ENCODE measurements at places on chromosomes 7 and 10. TPM values are rescaled to one million over a fixed set of nuclear protein-coding genes. Genes with fewer than 3 reads are reported as not detected.

Gene GPR22
- 0.08 TPM for total RNA-seq

Gene FAM25G
- total RNA-seq, result not detected

Gene CH25H
- total RNA-seq, result 3.9 TPM

Gene TBX20
- 14.8 TPM for total RNA-seq

DNA sequence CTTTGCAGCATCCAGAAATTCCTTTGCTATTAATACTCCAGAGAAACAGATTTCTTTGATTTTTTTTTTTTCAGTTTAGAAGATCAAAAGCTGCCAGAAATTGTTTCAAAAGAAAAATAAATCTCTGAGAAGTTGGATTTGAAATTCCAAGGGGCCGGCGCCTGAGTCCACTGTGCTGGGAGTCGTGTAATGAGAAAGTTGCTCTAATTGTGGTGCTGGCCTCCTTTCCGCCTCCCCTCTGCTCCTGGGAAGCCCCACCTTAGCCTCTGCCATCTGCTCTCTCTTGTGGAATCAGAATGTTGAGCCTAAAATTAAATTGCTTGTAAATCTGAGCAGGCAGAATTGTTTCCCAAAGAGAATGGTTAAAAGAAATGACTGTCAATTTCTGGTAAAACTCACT lies 93.3 kb downstream of the EMX2 start:
- no peaks in the 10 kb centered on the region for H3K36me3 ChIP-seq
- no peaks in the 10 kb centered on the region for H3K4me1 ChIP-seq
- no peak for DNase-seq
- no peak overlapping the region for H3K4me3 ChIP-seq

DNA sequence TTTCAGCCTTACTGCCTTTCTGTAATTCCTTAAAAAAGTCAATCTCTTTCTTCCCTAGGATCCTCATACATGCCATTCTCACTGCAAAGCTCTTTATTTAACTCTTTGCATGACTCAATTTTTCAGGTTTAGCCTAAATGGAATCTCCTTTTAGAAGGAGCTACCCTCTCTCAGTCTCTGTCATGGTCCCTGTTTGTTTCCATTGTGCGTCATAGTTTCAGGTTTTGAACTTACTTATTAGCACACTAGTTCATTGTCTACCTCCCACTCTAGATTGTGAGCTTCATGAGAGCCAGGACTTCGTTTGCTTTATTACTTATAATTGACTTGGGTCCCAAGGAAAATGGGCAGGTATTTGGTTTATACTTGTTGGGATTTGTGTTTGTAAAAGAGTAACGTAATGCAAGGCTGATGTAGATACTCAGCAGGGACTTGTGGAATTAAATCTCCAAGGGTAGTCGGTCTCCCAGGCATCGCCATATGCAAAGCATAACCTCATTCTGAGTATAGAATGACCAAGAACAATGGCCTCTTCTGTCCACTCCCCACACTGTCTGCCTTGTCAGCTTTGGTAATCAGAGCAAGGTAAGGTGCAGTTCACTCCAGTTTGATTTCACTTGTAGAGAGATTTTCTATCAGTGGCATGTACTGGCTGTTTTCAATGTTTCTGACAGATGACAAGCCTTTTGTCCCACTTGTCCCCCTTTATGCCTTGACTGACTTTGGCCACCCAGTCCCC lies 252.0 kb downstream of the SORCS3 start:
- H3K27me3 ChIP-seq, result no peaks in the 10 kb centered on the region
- H3K36me3 ChIP-seq, result no peaks in the 10 kb centered on the region
- H3K4me3 ChIP-seq, result no peak overlapping the region
- no peak for DNase-seq

DNA sequence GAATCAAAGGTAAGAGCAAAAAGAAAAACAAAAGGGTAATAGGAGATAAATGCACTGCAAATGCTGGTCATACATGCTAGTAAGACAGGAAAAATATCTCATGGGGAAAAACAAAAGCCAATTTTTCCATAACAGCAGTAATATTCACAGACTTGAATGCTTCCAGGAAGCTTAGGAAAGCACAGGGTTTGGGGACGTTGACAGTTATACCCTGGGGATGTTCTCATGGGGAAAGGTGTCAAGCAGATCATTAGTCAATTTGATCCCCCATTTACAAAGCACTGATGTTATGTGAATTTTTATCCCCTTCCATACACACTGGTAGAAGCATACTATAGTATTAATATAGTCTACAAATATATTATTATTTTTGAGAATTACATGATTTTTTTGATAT lies 232.7 kb downstream of the SORCS1 start:
- H3K27me3 ChIP-seq, result no peaks in the 10 kb centered on the region
- no peaks in the 10 kb centered on the region for H3K36me3 ChIP-seq
- DNase-seq, result no peak
- H3K4me1 ChIP-seq, result peaks cover 13% of the 10 kb centered on the region
- H3K27ac ChIP-seq, result peak overlapping the region; percentile 17
- H3K4me3 ChIP-seq, result no peak overlapping the region

- no peaks in the 10 kb centered on the region for H3K27me3 ChIP-seq
- no peaks in the 10 kb centered on the region for H3K36me3 ChIP-seq
- DNase-seq, result no peak
- H3K27ac ChIP-seq, result no peak overlapping the region
- H3K4me3 ChIP-seq, result no peak overlapping the region
- no peaks in the 10 kb centered on the region for H3K4me1 ChIP-seq
Measured at GRCh38 chr10:47094126-47094525, 182.9 kb downstream of the PTPN20 start.

DNA sequence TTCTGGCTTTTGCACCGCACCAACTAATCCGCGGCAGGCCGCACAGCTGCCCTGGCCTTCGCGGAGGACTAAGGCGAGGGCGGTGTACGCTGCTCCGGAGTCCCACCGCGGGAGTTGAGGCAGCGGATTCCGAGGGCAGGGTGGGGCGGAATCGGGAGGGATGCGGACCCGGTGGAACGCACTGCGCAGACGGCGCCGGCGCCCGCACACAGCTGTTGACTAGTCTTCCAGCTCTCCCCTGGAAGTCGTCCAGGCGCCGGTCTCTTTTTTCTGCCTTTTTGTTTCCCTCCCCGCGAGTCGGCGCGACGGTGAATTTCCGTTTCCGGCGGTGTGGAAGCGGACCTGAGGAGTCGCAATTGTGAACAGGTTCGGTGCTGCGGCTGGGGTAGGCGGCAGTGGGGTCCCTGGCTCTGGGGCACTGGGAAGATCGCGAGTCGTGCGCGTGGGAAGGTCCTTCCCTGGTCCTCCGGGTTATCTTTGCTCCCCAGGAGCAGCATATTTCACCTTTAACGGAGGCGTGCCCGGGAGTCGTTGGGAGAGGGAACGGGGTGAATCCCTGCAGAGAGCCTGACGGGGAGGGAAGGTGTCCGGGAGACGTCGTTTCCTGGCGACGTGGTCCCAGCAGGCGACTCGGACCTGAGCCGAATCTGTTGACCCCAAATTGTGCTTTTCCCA lies at the start of gene ASAH2B:
ASAH2B (plus strand) TSS at position 319 of the 675 bp plus-strand sequence. CDS start 5,195 bp downstream, outside the sequence.
- H3K27ac ChIP-seq, result peak within 1 kb of the TSS; percentile 94
- H3K4me1 ChIP-seq, result peaks cover 8% of the 10 kb centered on the region
- no peaks in the 10 kb centered on the region for H3K27me3 ChIP-seq
- H3K36me3 ChIP-seq, result no peaks in the 10 kb centered on the region

DNA sequence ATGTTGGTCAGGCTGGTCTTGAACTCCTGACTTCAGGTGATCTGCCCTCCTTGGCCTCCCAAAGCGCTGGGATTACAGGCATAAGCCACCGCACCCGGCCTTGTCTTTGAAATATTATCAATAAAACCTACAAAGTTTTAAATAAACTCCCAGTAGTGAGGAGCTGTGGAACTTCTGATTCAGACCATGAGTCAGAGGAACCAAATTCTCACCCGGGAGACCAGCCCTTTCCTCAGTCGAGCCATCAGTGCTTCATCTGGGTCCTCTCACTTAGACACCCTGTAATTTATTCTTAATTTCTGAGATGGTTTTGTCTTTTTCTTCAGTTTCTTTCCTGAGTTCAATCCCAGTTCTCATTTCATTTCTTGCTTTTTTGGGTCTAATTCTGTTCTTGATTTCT lies 68.6 kb downstream of the DYNC2I1 start:
- no peak overlapping the region for H3K27ac ChIP-seq
- H3K4me1 ChIP-seq, result no peaks in the 10 kb centered on the region
- DNase-seq, result no peak
- H3K27me3 ChIP-seq, result no peaks in the 10 kb centered on the region
- H3K36me3 ChIP-seq, result no peaks in the 10 kb centered on the region

- no peak overlapping the region for H3K4me3 ChIP-seq
- DNase-seq, result no peak
- H3K27ac ChIP-seq, result no peak overlapping the region
Measured at GRCh38 chr7:87534072-87534471, 58.6 kb upstream of the ABCB4 start.

DNA sequence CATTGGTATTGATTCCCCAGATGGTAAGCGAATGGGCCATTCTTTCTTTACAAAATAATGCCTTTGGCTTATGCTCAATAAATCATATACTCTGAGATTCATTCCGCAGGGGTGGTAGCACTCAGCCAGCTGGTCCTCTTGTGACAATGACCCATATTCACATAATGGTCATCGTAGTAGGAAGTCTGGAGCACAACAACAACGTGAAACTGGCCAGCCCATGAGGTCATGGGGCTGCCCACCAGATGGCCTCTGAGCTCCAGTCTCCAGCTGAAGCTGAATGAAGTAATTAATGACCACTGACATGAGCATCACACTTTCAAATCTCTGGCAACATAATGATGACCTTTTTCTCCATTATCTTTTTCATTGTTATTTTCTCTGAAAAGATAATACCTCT lies 42.3 kb upstream of the SORCS1 start:
- no peaks in the 10 kb centered on the region for H3K36me3 ChIP-seq
- DNase-seq, result no peak
- no peaks in the 10 kb centered on the region for H3K27me3 ChIP-seq
- no peak overlapping the region for H3K4me3 ChIP-seq

GRCh38 chr7:29449569-29450260 lies 113.9 kb upstream of the PRR15 start:
- peak overlapping the region; percentile 88 for H3K27ac ChIP-seq
- peaks cover 17% of the 10 kb centered on the region for H3K4me1 ChIP-seq
- DNase-seq, result peak; percentile 33
- H3K4me3 ChIP-seq, result no peak overlapping the region
- H3K27me3 ChIP-seq, result no peaks in the 10 kb centered on the region

GRCh38 chr7:6546498-6547251 lies 4.6 kb downstream of the GRID2IP start:
- no peak overlapping the region for H3K4me3 ChIP-seq
- H3K27me3 ChIP-seq, result no peaks in the 10 kb centered on the region
- no peaks in the 10 kb centered on the region for H3K4me1 ChIP-seq
- DNase-seq, result no peak
- no peaks in the 10 kb centered on the region for H3K36me3 ChIP-seq

DNA sequence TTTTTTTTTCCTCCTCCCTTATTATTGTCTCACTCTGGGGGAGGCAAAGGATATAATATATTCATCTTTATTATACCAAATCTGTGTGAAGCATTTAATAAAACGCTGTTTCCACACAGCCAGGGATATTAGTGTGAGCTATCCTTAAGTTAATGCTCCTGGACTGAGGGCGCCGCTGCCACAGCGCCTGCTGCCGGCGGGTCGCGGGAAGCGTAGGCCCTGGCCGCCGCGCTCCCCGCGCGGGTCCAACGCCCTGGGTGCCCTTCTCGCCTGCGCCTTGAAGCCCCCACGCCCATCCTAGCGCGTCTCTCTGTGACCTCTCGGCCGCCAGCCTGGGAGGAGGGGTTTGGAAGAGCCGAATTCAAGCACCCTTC lies 9.5 kb upstream of the LBX1 start:
- peaks cover 79% of the 10 kb centered on the region for H3K27me3 ChIP-seq
- DNase-seq, result no peak
- no peaks in the 10 kb centered on the region for H3K36me3 ChIP-seq
- no peak overlapping the region for H3K4me3 ChIP-seq
- peaks cover 4% of the 10 kb centered on the region for H3K4me1 ChIP-seq

GRCh38 chr7:801940-802381 lies 30.3 kb upstream of the SUN1 start:
- H3K27ac ChIP-seq, result peak overlapping the region; percentile 68
- H3K27me3 ChIP-seq, result no peaks in the 10 kb centered on the region
- no peak overlapping the region for H3K4me3 ChIP-seq
- no peaks in the 10 kb centered on the region for H3K36me3 ChIP-seq

GRCh38 chr7:2936301-2936700 lies 92.2 kb upstream of the GNA12 start:
- no peaks in the 10 kb centered on the region for H3K36me3 ChIP-seq
- no peak for DNase-seq
- H3K27ac ChIP-seq, result no peak overlapping the region
- no peaks in the 10 kb centered on the region for H3K27me3 ChIP-seq
- no peak overlapping the region for H3K4me3 ChIP-seq

GRCh38 chr7:17719998-17720397 lies 220.3 kb downstream of the SNX13 start:
- no peak overlapping the region for H3K27ac ChIP-seq
- H3K27me3 ChIP-seq, result no peaks in the 10 kb centered on the region
- DNase-seq, result no peak
- H3K36me3 ChIP-seq, result no peaks in the 10 kb centered on the region

GRCh38 chr10:6363511-6363910 lies 160.8 kb downstream of the PFKFB3 start:
- peak overlapping the region; percentile 69 for H3K27ac ChIP-seq
- no peaks in the 10 kb centered on the region for H3K27me3 ChIP-seq
- no peak overlapping the region for H3K4me3 ChIP-seq
- H3K36me3 ChIP-seq, result no peaks in the 10 kb centered on the region
- DNase-seq, result peak; percentile 26

All from hepatocyte (in vitro differentiated cells).